NCI-H1694 (cell line): ENCODE measurements at places on chromosomes 16 and 17.

DNA sequence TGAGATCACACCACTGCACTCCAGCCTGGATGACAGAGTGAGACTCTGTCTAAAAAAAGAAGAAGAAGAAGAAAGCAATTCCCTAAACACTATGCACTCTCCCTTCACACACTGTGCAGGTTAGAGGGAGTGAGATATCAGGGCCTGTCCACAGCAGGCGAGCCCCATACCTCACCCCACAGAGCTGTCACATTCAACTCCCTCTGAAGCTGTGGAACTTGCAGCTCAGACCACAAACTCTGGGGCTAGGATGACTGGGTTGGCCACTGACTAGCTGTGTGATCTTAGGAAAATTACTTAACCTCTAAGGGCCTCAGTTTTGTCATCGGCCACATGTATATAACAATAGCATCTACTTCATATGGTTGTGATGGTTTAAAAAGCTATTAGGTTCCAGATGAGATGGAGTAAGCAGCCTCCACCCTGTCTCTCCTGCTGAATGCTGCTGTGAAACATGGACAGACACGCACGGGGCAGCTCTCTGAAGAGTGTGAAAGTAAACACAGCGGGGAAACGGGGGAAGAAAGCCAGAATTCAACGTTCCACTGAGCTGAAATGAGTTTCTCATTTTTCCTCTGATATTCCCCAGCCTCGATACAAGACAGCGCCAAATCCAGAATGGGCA lies 13.6 kb upstream of the PYY start:
- no peak for DNase-seq

DNA sequence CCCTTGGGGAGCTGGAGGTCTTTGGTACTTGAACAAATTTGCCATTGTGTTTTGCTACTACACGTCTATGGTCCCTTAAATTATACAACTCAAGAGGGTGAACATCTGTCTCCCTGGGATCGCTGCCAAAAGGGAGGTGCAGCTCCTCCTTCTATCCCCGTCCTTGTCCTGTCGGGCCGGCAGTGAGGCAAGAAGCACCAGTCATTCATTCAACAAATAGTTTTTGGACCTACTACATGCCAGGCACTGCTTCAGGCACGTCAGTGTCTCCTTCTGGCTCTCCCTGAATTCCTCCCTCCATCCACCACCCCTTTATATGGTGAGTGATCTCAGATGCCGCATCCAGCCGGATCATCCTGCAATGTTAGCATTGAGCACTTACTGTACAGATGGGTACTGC lies 2.2 kb upstream of the RPL38 start:
- peak; percentile 90 for DNase-seq

GRCh38 chr16:24270721-24271442 lies 14.7 kb downstream of the CACNG3 start:
- DNase-seq = no peak

DNA sequence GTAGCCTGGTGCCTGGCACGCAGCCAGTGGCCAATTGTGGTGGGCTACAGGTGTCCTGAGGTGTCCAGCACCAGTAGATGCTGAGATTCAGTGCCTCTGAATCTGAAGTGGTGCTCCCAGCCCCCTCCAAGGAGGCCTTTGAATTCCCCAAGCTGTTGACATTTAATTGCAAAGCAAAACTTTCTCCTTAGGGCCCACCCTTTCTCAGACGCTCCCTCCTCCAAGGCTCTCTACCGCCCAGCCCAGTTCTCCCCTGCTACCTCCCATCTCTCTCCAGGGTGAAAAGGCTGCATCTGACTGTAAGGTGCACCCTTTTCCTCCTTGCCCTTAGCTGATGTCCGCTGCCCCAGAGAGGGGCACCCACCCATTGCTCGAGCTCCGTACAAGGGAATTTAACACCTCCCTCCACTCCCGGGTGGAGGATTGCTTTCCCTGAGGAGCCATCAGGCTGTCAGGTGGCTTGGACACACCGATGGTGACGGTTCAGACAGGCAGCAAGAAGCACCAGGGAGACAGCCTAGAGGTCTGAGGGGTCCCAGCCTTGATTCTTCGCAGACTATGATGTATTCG lies 1.7 kb downstream of the BEAN1 start:
- DNase-seq = no peak

- DNase-seq = no peak
Observed at GRCh38 chr16:22898131-22898530, 84.2 kb downstream of the HS3ST2 start.

DNA sequence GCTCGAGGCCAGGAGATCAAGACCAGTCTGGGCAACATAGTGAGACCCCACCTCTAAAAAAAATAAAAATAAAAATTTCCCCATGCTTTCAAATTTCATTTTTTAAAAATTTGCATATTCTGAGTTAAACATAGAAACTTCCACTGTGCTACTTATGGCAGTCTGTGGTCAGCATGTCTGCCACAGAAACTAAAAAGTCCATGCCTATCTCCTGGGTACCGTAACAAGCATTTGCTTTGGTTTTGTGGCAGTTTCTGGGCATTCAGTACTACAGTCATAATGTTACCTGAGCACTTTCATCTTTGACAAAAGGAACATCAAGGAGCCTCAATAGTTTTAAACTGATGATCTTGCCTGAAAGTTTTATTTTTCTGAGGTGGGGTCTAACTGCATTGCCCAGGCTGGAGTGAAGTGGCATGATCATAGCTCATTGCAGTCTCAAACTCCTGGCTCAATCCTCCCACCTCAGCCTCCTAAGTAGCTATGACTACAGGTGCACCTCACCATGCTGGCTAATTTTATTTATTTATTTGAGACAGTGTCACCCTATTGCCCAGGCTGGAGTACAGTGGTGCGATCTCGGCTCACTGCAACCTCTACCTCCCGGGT lies 13.2 kb upstream of the ITGA2B start:
- DNase-seq = no peak

- no peak for DNase-seq
Observed at GRCh38 chr16:28279006-28279405, 13.3 kb upstream of the SBK1 start.

DNA sequence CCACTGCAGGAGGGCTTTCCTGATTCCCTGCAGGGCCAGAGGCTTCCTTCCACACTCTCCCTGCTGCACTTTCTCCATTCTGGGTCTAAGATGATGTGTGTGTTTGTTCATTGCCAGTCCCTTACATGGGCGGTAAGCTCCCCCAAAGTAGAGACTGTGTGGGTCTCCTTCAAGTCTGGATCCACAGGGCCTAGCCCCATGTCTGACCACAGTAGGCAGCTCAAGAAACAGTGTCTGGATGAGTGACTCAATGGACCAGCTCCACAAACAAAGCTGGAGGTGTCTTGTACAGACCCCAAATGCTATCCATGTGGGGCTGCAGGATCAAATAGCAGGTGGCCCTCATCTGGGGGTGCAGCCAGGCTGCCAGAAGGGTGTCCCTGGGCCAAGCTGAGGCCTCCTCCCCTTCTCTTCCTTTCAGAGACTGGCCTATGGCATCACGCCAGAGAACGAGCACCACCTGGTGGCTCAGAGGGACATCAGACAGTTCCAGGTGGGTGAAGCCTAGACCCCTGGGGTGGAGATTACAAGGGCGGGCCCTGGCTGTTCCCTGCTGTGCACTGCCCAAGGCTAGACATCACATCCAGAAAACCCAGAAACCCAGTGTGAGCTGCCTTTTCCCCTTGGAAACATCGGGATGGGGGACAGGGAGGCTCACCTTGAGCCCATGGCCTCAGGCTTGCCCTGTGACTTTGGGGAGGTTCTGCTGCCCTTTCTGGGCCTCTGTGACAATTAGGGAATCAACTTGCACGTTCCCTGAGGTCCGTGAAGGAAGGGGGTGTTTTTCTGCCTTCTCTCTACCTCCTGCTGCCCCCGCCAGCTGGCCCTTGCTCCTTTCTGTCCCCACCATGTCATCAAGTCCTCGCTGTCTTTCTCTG lies 45.9 kb downstream of the SLC6A2 start:
- peak; percentile 59 for DNase-seq

GRCh38 chr16:47392081-47392480 lies 68.8 kb downstream of the ITFG1 start:
- no peak for DNase-seq

DNA sequence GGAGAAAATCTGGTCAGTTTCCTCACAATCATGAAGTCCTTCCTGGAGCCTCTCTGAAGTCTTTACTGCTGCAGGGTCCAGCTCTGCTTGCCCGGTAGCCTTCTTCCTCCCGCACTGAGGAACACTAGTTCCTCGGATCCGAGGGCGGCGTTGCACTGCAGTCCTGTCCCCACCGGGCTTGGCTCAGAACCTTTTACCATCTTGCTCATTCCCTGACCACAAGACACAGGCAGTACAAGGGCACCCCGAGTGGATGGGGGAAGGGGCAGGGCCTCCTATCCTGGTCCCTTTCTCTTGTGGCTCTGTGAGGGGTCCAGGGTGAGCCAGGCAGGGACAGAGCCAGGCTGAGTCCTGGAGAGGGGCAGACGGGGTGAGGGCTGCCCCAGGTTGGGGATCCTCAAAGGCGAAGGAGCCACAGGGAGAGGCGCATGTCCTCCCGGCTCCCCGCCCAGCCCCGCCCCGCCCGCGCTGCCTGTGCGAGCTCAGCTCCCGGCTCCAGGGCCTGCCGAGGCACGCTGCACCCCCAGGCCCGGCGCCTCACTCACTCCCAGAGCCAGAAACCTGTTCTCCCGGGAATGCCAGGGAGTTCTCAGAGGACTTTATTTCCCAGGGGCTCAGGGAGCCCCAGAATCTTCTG lies 1.5 kb downstream of the FOXN1 start:
- peak; percentile 12 for DNase-seq

- DNase-seq = peak; percentile 64
Observed at GRCh38 chr17:43905985-43906852, 1.1 kb downstream of the MPP2 start.

DNA sequence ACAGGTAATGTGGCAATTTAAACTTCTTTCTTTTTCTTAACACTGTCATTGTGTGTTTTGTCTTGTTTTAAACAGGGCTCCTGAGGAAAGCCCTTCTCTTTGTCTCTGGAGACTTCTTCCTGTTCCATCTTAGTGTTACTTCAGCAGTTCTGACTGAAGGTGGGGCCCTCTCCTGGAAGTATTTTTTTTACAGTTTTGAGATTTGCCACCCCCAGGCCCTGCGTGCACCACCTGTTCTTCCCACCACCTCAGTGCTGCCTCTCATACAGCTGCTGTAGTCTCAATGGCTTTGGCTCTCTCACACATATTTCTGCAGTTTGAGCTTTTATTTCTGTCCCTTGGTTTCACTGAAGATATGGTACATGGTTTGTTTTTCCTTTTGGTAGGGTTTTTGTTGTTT lies 52.5 kb upstream of the ALDH3A1 start:
- DNase-seq = no peak

GRCh38 chr16:1876468-1876867 lies 4.5 kb upstream of the MEIOB start:
- no peak for DNase-seq

DNA sequence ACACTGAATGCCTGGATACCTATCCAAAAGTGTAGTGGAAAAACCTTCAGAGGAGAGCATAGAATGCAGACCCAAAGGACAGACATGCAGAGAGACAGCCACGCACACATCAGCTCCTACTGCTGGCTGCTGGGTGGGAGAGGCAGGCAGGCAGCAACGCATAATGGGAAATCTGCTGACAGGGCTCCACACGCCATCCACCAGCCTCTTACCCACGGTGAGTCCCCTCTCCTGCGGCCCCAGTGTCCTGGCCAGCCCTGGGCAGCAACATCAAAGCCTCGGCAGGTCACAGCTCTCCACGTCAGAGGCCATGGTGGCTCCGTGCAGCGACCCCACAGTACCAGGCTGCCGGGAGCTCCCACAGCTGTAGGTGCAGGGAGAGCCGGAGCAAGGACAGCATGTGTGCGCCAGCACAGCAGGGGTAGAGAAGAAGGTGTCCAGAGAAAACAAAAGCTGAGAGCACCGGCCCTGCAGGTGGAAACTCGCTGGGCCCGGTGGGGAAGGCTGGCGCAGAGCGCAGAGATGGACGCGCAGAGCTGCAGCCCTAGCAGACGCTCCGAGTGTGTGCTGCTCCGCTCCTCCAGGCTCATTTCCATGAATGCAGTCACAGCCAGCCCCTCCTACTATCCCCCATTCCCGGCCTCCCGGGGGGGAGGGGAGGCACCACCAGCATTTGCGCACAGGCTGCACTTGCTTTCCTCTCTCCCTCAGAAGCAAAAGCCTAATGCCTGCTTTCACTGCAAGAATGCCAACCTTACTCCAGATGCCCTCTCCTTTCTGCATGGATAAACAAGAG lies 58.9 kb downstream of the CYTH1 start:
- peak; percentile 66 for DNase-seq

DNA sequence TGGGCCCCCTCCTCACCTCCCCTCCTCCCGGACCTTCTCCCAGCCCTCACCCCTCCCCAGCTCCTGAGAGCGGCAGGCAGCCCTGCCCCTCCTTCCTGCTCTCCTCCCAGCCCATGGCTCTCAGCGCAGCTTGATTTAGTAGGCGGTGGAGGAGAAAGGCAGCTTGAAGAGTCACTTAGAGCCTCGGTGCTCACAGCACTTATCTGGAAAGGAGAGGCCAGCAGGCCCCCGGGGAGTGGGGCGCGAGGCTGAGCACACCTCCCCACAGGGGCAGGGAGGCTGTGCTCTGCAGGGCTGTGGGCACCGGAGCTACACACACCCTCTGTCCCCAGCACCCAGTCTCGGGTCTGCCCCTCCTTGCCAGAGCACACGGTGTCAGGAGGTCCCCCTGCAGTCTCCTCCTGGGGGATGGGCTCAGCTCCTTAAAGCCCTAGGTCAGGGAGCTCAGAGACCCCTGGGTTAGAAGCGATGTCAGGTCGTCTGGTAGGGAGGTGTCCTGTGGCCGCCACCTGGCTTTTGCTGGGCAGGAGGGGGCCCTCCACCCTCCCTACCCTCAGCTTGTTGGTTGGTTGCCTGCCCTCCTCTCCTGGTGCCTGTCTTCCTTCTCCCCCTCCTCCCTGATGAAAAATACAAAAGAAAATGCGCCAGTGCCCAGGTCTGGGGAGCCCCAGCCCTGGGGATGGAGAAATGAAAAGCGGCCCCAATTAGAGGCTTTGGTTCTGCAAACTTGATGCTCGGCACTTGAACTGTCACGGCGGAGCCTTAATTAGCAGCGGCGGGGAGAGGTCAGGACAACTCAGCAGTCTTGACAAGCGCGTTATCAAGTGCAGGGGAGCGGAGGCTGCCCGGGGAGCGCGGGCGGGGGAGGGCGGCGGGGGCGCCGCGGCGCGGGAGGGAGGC lies 151.1 kb upstream of the GSE1 start:
- peak; percentile 65 for DNase-seq

GRCh38 chr17:57138956-57139576 lies 54.0 kb downstream of the AKAP1 start:
- no peak for DNase-seq

DNA sequence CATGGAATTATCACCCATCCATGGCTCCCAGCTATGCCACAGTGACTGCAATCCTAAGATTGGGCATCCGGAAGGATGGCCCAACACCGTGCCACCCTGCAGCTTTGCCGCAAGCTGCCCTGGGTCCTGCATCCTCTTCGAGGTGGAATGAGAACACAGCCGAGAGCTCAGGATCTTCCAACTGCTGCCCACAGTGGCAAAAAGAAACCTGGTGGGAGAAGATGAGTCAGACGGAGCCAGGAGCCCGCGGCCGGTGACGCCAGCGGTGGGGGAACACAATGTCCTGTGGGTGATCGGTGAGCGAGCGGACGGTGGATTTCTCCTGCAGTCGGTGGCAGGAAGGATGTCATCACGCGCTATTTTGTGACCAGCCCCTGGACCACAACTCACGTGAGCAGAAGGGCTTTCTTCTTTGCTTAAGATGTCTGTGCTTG lies 20.1 kb downstream of the CD7 start:
- no peak for DNase-seq

GRCh38 chr16:67246081-67246755 lies 1.1 kb downstream of the FHOD1 start:
- DNase-seq = peak; percentile 31

- DNase-seq = no peak
Observed at GRCh38 chr17:343211-343610, 9.4 kb downstream of the RPH3AL start.
